ENCODE measurements at places on chromosomes 3 and 15. TPM values are rescaled to one million over a fixed set of nuclear protein-coding genes. Genes with fewer than 3 reads are reported as not detected.

The FETUB gene
- not detected for total RNA-seq

The HESX1 gene
- 0.63 TPM for total RNA-seq

The STRC gene
- 0.05 TPM for total RNA-seq

The GP5 gene
- total RNA-seq: 0.26 TPM

DNA sequence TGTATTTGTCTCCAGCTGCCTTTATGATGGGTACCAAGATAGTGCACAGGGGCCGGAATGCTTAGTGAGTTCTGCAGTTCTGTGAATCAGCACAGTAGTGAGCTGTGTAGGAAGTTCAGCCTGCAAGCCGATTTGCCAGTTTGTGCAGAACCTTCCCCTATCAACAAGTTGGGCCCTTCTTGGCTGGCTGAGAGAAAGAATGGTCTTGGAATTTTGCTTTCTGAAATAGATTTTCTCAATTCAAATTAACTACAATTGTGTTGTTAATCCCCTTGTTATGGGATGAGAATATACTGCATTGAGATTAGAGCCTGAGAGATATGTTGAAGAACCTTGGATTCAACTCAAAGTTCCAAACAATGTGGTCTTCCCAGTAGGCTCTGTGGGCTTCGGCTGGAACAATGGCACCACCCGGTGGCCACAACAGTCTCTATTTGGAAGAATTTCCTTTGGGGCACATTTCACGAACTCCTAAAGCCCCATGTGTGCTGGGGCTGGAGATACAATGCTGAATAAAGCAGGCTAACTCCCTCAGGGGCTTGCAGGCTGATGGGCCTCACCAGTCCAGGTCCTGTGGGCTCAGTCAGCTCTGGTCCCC is 59.1 kb downstream of the TRIM42 start:
- H3K4me3 ChIP-seq: no peak overlapping the region
- no peaks in the 10 kb centered on the region for H3K36me3 ChIP-seq
- H3K27ac ChIP-seq: no peak overlapping the region
- peaks cover 5% of the 10 kb centered on the region for H3K4me1 ChIP-seq
- peaks cover 7% of the 10 kb centered on the region for H3K27me3 ChIP-seq

DNA sequence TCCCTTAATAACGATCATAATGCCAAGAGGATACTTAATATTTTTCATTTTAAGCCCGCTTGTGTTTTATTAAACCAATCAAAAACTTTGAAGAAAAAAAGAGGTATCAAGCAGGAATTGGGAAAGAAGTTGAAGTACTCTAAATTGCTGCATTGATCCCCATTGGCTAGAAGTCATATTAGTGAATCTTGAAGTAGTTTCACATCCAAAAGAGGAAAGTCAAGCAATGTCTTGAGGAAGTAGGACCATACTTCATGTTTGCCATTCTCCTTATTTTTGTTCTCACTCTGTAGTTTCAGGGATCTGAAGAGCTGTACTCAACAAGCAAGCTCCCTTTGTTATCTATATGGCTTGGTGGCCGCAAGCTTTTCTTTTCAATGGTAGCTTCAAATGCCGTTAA is 2.2 kb downstream of the SCAANT1 start:
- no peaks in the 10 kb centered on the region for H3K27me3 ChIP-seq
- no peak overlapping the region for H3K27ac ChIP-seq
- no peak for DNase-seq
- peaks cover 21% of the 10 kb centered on the region for H3K36me3 ChIP-seq

- H3K36me3 ChIP-seq: peaks cover 21% of the 10 kb centered on the region
- no peak overlapping the region for H3K27ac ChIP-seq
- peaks cover 27% of the 10 kb centered on the region for H3K4me1 ChIP-seq
- DNase-seq: no peak
Observed at GRCh38 chr15:57122080-57122840, 203.8 kb downstream of the TCF12 start.

GRCh38 chr3:123302961-123303360 is 101.2 kb downstream of the SEC22A start:
- no peaks in the 10 kb centered on the region for H3K36me3 ChIP-seq
- H3K4me3 ChIP-seq: no peak overlapping the region
- no peaks in the 10 kb centered on the region for H3K4me1 ChIP-seq
- H3K27ac ChIP-seq: no peak overlapping the region

DNA sequence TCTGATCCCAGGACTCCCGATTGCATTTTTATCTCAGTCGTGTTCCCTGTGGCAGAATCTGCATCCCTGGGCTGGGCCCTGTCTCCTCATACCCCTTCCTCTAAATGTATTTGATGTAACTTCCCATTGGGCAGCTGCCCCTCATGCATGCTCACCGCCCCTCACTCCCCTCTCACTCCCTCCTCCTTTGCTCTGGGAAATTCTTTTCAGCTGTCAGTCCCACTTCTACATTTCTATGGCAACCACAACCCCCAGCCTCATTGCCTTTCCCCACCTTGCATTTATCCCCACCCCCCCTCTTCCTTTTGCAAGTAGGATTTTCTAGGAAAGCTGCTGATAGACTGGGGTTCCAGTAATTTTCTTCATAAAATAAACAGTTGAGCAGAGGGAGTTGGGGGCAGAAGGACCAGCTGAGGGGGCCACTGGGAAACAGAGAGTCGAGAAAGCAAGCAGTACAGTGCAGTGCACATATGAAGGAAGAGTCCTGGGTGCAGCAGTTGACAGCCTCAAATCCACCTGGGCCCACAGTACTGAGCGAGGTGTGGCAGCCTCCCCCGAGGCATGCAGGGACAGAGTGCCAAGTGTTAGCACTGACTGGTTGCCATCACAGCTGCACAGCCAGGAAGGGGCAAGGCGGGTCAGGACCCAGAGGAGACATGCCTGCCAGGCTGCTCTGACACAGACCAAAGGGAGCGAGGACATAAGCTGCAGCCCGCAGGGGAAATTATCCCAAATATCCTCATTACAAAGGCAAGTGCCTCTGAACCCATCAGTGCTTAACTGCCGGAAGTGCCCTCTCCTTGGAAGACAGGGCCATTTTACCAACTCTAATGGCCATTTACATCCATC is 476.3 kb downstream of the EPHB1 start:
- no peak overlapping the region for H3K4me3 ChIP-seq
- H3K27me3 ChIP-seq: no peaks in the 10 kb centered on the region
- no peaks in the 10 kb centered on the region for H3K36me3 ChIP-seq
- H3K4me1 ChIP-seq: no peaks in the 10 kb centered on the region
- no peak overlapping the region for H3K27ac ChIP-seq
